ENCODE measurements at places on chromosomes 4 and X.

- DNase-seq, result no peak
Measured at GRCh38 chr4:80136270-80136669, 61.0 kb upstream of the PRDM8 start.

DNA sequence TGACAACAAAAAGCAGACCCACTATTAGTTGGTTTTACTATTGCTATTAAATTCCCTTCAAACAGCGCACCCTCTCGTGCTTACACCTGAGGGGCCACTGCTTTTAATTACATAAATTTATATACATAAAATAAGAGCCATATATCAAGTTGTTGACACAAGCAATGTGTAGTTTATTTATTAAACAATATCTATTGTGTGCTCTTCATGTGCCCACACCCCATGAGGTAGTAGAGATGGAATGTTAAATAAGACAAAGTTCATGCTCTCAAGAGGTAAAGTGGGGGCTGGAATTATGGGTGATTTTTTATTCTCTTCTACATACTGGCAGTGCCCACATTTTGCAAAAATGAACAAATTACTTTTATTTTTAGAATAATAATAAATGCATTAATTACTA, 47.3 kb downstream of the KCNIP4 start:
- no peak for DNase-seq

GRCh38 chr4:127521463-127521862, 111.3 kb upstream of the INTU start:
- no peak for DNase-seq

- DNase-seq, result peak; percentile 77
Measured at GRCh38 chrX:102768987-102769761, 48.6 kb downstream of the GPRASP3 start.

DNA sequence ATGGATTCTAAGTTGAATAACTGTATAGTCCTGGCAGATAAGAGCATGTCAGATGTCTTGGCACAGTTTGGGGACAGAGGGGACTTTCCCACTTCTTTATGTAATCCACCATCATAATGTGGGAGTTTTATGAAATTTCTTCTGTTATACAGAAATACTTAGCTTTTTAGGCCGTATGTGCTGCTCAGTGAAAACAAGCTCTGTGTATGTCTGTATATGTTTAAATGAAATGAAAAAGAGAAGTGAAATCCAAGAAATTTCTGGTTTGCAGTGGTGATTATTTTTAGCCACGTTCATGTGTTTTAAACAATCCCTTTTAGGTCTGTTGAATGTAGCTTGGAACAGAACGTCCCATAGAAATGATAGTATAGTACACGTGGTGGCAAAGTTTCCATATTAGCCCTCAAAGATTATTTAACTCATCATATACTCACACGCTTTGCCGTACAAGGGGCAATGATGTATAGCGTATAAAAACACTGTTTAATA, 41.0 kb downstream of the GAB1 start:
- DNase-seq, result no peak

- DNase-seq, result no peak
Measured at GRCh38 chr4:10130178-10130888, 13.7 kb upstream of the WDR1 start.

- DNase-seq, result no peak
Measured at GRCh38 chr4:2222838-2223237, 19.1 kb downstream of the HAUS3 start.

GRCh38 chrX:153883163-153883843, 2.7 kb downstream of the L1CAM start:
- no peak for DNase-seq

DNA sequence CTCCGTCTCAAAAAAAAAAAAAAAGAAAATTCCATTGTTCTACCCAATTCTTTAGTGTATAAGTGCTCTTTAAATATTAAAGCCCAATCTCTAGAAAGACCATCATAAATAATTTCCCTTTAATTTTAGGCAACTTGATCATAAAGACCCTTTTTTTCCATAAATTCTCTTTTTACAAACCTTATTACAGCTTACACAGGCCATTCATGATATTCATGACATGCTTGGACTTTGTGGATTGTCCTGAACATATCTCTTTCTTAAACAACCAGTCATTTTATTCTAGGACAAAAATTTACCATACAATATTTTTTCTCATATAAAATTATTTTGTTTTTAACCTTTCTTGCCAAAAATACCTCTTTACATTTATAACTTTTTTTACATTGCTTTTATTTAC, 30.5 kb downstream of the TLR8 start:
- DNase-seq, result no peak

GRCh38 chr4:152700151-152700550, 20.4 kb upstream of the TMEM154 start:
- no peak for DNase-seq

DNA sequence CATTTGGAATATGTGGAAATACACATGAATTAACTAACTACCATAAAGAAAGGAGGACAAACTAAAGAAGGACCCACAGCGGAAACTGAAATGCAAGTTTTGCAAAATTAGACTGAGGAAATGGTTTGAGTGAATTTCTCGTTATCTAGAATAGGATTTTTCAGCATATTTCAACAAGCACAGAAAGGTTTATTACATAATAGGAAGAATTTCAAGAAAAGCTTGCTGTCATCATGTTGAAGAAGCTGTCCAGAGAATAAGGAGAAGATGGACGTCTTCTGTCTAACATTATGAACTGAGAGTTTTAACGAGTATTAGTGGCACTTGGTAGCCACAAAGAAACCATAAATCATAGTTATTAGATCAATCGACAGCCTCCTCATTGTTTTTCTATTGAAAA, 45.0 kb downstream of the TEC start:
- no peak for DNase-seq

GRCh38 chr4:115249808-115250207, 136.4 kb upstream of the NDST4 start:
- no peak for DNase-seq

GRCh38 chrX:100864657-100865391, 9.3 kb downstream of the NOX1 start:
- DNase-seq, result no peak

- no peak for DNase-seq
Measured at GRCh38 chr4:99300934-99301333, 10.1 kb upstream of the ADH1A start.

- no peak for DNase-seq
Measured at GRCh38 chrX:153539979-153540358, 22.5 kb downstream of the ATP2B3 start.

DNA sequence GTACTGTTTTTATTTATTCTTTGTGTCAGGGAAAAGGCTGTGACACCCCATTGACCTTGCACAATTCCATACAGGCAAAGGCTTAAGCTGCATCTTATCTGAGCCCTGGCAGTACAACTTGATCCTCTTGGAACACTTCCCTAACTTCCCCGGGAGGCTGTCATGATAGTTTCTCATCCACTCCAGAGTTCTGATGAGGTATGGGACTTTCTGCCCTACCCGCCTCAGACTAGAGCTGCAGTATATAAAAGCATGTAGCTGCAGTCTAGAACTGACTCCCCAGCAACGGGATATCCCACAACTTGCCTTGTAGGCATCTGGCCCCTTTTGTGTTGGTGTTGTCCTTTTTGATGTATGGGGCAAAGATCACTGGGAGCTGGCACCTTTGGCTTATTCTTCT, 72.7 kb downstream of the FNIP2 start:
- DNase-seq, result no peak

- DNase-seq, result no peak
Measured at GRCh38 chrX:97310373-97310772, 426.7 kb downstream of the RPA4 start.

GRCh38 chr4:125891597-125892258, 577.0 kb downstream of the FAT4 start:
- DNase-seq, result no peak

DNA sequence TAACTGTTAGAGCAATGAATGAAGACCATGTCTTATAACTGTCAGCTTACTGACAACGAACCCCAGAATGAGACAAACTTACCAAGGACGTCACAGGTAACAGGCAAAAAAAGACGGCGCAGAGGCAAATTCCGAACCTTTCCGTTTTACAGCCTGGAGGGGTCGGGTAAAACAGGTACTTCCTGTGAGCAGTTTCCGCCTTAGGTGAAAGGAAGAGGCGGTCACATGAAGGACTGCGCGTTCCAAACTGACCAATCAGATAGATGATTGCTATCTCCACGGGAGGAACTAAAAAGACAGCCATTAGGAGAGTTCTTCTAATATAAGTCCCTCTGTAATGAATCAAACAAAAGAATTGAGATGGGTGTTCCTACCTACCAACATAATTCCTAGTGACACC, at the start of gene COX7B2:
Gene COX7B2, minus strand, starts transcription at position 168 of the 400 bp plus-strand sequence. CDS start 174,053 bp downstream, outside the sequence.
- DNase-seq, result no peak

DNA sequence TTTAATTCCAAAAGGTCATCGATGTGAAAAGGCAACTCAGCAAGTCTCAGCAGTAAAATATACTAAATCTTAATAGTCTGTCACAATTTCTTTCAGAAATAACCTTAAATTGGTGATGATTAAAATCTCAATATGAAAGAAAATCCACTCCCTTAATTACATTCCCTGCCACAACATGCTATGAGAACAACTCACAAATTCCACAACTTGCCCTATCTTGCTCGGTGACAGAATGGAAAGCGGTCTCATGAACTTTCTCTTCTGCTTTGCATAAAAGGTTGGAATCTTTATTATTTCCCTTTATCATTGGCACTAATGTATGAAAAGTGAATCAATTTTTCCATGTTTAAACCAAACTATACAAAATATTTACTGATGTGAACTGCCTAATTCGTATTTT, 380.8 kb downstream of the TMA16 start:
- no peak for DNase-seq

DNA sequence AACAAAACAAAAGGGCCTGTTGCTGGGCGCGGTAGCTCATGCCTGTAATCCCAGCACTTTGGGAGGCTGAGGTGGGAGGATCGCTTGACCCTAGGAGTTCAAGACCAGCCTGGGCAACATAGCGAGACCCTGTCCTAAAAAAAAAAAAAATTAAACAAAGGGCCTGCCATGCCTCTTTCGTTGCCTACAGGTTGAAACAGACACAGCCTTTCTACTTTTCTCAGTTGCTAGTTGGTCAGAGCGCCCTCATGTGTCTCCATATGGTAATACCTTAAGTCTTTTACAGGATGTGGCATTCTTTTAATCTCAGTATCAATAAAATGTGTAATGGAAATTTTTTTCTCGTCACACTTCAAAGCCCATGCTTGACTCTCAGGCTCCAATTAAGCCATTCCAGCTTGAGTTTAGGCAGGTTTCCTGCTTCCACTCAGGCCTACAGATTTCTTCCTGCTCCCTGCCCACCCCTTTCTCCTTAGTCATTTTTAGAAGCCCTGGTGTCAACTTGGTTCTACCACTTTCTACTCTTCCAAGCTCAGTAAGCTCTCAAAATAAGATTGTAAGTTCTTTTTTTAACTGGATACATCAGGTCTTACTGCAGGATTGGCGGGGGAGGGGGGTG, 4.6 kb upstream of the SOWAHD start:
- DNase-seq, result peak; percentile 27

GRCh38 chr4:115272185-115272584, 158.8 kb upstream of the NDST4 start:
- DNase-seq, result no peak

GRCh38 chrX:63754136-63754859, 30.7 kb downstream of the ARHGEF9 start:
- no peak for DNase-seq

All from stimulated activated CD4-positive, alpha-beta T cell treated with anti-CD3 and anti-CD28 coated beads, Interleukin-4, amount 100 ng/mL, for 4 hours (primary cell).